ENCODE measurements at places on chromosomes 2 and 18.

- DNase-seq: peak; percentile 93
These were observed 33.9 kb downstream of the RAB31 start for GRCh38 chr18:9741793-9742523.

DNA sequence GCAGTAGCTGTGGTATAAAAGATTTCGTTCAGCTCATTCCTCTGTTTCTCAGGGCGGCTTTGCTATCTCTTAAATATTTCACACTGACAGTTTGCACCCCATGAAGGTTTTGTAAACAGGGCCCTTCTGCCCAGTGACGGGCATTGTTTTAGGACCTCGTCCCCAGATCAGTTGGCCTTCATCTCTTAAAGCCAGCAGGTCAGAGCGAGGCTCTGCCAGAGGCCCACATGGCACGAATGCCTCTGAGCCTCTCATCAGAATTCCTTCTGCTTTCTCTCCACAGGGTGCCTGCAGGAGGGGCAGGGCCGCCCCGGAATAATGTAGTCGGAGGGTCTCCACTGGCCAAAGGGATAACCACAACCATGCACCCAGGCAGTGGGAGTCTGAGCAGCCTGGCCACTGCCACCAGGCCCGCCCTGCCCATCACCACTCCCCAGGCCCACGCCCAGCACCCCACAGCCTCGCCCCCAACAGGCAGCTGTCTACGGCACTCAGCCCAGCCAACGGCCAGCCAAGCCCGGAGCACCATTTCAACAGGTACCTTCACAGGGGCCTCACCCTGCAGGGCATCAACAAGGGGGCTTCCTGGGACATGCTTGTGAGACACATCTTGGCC, 177.0 kb downstream of the SEPTIN10 start:
- DNase-seq: peak; percentile 41

- DNase-seq: no peak
These were observed 57.9 kb upstream of the EPC2 start for GRCh38 chr2:148586522-148587128.

DNA sequence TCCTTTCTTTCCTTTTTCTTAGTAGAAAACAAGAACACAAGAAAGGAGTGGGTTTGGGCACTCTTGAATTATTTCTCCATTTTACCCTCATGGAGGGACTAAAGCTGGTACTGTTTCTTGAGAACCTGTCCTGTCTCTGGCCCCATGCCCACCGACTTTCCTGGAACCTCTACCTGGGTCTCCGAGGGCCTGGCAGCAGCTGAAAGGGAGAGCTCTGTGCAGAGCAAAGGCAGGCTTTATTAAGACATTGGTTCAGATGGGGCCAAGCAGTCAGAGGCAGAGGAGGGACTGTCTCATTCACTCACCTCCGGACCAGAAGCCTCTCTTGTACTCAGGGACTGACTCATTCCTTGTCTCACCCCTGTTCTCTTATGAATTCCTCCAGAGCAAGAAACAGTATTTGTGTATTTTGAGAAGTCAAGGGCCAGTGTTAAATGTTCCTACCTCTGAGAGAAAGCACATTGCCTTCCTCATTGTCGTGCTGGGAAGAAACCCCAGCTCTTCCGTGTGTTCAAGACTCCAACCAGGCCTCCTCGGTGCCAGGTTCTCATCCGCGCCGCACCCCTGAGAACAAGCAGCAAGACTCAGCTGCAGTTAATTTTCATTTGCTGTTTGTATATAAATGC, 201.9 kb upstream of the NT5C1B start:
- peak; percentile 16 for DNase-seq

GRCh38 chr18:76518123-76518859, 23.2 kb upstream of the ZNF516 start:
- DNase-seq: no peak

- no peak for DNase-seq
These were observed 137.5 kb downstream of the PTGR3 start for GRCh38 chr18:75071484-75071785.

DNA sequence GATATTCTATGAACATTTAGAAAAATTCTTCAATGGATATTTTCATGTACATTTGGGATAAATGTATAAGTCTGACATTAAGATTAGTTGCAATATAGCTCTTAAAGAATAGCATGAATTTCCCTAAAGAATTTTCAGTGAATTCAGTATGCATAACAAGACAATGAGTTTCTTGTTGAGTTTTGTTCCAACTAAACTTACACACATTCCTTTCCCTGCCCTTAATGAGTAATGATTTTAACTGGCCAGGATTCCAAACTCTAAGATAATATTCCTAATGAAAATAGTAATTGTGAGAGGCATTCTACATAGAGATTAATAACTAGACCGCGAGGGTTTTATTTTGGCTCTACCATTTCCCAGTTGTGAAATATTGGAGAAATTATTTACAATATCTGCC, 390.3 kb upstream of the GALNT5 start:
- DNase-seq: peak; percentile 11

GRCh38 chr2:237689336-237690131, 62.1 kb downstream of the LRRFIP1 start:
- DNase-seq: no peak

DNA sequence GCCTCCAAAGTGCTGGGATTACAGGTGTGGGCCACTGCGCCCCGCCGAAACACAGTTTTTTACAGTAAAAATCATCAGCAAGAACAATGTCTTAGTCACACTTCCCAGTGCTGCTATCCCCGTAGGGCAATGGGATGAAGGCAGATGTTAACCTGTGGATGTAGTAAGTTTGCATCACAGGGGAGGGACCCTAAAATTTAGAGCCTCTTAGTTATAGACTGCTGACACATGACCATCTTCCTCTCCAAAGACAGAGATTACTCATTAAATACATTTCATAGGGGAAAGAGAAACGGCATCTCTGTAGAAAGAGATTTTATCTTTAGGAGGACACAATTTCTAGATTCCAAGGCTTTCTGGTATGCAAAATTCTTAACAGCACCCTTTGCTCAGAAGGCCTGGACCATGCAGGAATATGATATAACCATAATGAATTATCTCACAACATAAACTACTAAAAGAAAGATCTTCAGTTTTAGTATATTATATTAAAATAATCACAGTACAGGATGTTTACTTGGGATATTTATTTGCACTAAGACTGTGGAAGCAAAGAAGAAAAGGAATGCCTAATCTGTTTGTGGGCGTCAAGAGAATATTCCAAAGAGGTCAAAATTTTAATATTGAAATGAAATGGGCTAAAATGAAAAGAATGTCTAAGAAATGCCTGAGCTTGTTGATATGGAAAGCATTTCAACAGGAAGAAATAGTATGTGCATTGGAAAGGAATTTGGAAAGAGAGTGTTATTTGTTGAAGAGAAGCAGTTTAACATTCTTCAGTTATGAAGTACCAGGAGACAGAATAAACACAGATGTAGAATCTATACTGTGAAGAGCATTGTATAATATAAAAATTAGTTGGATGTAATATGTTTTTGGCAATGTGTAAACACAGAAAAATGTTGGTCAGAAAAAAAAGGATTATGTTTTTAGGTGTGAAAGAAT, 1228.3 kb upstream of the CHAC2 start:
- peak; percentile 88 for DNase-seq

- no peak for DNase-seq
These were observed 206.7 kb downstream of the ZFP36L2 start for GRCh38 chr2:43019536-43020183.

- no peak for DNase-seq
These were observed 71.3 kb downstream of the MDH1 start for GRCh38 chr2:63660060-63660459.

DNA sequence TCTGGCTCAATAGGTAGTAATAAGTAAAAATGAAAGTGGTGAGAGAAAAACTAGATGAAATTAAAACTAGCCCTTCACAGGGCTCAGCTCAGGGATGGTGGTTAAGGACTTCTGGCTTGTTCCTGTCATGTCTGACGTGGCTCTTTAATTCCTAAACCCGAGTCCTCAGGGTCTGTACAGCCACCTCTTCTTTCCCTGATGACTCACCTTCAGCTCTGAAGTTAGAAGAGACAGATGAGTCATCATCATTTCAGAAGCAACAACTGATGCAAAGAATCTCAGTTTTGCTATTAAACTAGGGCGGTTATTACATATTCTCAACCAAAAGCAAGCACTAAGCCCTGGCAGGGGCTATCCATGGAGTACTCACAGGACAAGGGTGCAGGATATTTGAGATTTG, 24.0 kb upstream of the ITGB6 start:
- peak; percentile 98 for DNase-seq

- peak; percentile 68 for DNase-seq
These were observed 82.1 kb downstream of the ZBTB7C start for GRCh38 chr18:48326901-48327675.

DNA sequence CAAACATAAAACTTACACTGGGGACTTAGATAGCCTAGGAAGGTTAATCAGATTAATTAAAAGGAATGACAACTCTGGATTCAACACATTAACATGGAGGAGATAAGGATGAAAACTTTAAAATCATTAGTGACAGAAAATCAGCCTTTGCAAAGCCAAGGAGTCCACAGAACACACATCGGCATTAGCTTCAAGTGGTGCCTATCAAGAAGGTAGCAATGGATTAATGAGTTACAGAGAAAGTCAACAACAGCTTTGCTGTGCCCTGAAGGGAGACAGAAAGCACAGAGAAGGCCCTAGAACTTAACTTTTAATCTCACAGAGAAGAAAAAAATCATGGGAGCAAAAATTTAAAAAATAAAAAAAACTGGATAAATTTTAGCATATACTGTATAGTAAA, 88.6 kb downstream of the KCNH7 start:
- no peak for DNase-seq

GRCh38 chr18:22465859-22466457, 48.2 kb upstream of the CTAGE1 start:
- peak; percentile 99 for DNase-seq

- peak; percentile 83 for DNase-seq
These were observed 30.2 kb upstream of the RIOK3 start for GRCh38 chr18:23422751-23423418.

GRCh38 chr2:74000666-74001065, 16.0 kb downstream of the TET3 start:
- DNase-seq: no peak
